H4 (cell line): ENCODE measurements at places on chromosomes 6 and 20. TPM values are rescaled to one million over a fixed set of nuclear protein-coding genes. Genes with fewer than 3 reads are reported as not detected.

DNA sequence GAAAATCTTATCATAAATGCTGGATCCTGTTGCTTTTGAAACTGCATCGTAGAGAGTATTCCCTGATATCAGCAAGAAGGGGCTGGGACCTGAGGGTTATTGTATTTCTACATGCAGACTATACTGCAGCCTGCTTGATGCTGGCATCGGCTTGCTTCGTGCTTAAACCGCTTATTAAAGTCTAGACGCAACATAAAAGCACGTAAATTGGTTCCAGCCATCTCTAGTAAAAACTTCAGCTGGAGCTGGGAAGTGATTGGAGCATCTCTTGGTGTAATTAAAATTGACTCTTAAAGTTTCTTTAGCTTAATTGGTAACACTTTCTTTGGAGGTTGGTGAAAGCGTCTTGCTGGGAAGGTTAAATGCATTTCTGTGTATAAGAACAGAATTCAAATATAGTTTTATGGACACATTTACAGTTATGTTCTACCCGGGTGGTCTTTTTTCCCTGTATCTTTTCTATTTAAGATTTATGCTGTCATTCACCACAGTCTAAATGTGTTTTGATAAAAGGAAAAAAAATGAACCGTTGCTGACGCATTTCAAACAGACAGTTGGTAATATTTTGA is 139.0 kb upstream of the JAG1 start:
- DNase-seq: no peak

DNA sequence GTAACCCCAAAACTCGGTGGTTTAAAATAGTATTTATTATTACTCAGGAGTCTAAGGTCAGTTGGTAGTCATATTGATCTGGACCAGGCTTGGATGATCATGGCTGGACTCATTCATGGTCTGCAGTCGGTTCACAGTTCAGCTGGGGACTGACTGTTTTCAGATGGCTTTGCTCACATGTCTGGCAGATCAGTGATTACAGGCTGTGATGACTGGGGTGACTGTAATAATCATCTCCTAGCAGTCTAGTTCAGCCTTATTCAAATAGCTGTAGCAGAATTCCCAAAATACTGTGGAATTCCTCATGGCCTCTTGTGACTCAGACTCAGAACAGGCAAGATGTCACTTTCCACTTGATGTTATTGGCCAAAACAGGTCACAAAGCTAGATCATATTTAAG is 16.4 kb upstream of the NT5DC1 start:
- no peak for DNase-seq

DNA sequence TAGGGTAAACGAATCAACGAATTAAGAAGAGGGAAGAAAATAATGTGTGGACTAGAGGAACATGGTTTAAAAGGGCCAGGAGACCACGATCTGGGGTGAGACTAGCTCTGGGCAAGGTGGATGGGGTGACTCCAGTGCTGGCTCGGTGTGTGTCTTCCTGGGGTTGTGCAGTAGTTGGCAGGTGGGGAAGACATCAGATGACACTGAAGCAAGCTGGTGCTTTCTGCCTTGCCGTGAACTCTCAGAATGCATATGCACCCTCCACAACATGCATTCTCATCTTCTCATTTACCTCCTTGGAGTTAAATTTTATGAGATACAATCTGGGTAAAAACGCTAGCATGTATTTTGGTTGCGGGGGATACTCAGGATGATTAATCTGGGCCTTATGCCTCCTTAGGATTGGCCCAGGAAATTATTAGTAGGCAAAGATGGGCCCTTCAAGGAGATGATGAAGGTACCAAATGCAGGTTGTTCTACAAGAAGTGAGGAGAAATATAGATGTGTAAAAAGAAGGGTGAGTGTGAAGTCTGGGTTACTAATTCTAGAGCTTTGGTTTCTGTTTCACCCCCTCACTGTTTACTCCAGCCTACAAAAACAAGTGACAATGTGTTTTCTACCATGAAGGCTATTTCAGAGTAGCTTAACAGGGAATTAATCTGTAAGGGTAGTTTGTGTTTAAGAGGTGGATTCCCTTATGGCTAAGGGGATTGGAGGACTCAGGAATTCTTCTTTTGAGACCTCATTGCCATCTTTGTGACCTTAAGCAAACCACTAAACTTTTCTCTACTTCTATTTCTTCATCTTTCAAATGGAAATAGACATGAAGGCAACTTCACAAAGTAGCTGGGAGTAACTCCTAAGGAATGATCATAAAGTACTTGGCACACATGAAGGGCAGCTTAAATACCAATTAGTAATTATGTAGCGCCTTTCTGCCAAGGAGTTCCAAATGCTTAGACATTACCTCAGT is 71.0 kb upstream of the SUPT3H start:
- DNase-seq: no peak

The MAP7 gene
- 1.0 and 1.3 TPM in 2 replicates for total RNA-seq

The ERVFRD-1 gene
- not detected in 2 replicates for total RNA-seq
